ENCODE measurements at places on chromosomes 16 and 17. TPM values are rescaled to one million over a fixed set of nuclear protein-coding genes. Genes with fewer than 3 reads are reported as not detected.
A peak's percentile ranks its signal among the peaks of the same experiment; 100 is the strongest.

GRCh38 chr17:40122136-40122998, 596 bp downstream of the MSL1 start:
- no peak for DNase-seq

DNA sequence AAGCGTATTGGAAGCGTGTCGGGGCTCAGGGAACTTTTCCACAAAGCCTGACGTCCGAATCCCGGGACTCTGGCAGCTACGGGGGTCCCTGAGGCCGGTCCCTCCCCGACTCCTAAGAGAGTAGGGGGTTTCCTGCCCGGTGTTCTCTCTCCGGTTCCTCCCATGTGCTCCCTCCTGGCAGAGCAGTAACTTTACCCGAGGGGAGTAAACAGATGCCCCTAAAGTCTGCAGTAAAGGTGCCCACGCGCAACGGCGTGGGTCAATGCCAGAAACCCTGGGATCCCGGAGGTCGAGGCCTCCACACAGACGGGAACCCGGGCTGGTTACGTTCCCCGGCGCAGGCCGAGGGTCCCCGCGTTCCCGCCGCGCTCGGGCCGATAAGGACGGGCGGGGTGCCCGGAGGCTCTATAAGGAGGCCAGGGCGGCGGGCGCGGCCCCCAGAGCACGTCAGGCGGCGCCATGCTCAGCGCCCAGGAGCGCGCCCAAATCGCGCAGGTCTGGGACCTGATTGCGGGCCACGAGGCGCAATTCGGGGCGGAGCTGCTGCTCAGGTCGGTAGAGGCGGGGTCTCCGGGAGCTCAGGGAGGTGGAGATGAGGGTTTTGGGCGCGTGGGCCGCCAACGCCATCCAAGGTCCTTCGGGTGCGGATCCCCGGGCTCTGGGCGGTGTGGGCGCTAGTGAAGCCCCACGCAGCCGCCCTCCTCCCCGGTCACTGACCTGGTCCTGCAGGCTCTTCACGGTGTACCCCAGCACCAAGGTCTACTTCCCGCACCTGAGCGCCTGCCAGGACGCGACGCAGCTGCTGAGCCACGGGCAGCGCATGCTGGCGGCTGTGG, at the start of gene HBM:
Gene HBM, plus strand, starts transcription at position 440 of the 836 bp plus-strand sequence. Its CDS starts 20 bp downstream, at position 460.
- peak; percentile 19 for DNase-seq

DNA sequence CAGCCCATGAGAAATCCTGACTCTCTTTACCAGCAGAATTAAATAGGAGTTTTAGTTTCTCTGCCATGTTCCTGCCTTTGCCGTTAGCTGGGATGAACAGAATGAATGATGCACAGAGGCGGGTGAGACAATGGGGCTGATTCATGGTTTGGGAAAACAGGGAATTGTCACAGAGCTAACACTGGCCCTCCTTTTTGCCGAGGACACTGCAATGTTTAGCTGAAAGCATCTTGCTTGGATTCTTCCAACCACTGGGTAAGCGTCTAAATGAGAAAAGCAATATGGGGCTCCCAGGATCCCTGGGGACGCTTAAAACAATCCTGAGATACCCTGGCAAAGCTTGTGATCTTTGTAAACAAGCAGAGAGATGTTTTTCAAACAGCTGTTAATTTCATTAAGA, 12.8 kb upstream of the PAFAH1B1 start:
- DNase-seq: no peak

GRCh38 chr16:9761870-9762269, 420.4 kb downstream of the GRIN2A start:
- no peak for DNase-seq

DNA sequence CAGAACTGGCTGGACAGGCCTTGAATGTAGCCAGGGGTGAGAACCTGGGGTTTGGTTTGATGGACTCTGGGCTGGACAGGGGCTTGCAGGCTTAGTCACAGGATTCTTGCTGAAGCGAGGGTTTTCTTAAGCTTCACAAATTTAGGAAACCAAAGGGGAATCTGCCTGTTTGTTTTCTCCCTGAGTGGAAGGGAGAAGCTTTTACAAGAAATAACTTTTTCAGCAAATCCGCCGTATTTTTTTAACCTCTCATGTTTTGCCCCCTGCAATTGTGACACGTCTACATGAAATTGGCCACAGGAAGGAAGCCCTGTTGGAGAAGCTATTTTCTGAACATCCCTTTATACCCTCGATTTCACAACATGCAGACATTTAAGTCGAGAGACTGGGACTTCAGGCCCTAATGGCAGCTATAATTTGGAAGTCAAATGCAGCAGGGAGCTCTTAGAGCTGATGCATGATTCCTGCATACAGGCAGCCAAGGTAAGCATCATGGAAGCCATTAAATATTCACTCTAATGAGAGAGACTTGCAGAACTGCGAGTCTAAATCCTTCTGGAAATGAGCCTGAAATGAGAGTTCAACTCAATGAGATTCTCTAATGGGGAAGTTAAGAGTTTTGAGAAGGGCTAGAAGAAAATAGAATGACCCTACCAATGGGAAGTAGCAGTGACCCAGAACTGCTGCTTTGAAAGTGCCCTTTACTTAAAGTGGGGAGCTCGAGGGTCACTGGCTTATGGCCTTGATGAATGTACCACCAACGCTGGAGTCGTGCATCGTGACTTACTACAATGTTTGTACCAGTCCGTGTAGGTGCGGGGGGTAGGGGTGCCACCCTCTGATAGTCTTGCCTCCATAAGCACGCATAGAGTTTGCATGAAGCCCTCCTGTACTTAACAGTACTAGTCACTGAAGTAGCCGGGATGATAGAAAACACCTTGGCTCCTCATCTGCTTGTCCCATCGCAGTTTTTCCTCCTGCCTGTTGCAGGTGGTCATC, 45.1 kb upstream of the IRF8 start:
- no peak for DNase-seq

GRCh38 chr17:43891851-43892646, 15.3 kb downstream of the MPP2 start:
- DNase-seq: no peak

DNA sequence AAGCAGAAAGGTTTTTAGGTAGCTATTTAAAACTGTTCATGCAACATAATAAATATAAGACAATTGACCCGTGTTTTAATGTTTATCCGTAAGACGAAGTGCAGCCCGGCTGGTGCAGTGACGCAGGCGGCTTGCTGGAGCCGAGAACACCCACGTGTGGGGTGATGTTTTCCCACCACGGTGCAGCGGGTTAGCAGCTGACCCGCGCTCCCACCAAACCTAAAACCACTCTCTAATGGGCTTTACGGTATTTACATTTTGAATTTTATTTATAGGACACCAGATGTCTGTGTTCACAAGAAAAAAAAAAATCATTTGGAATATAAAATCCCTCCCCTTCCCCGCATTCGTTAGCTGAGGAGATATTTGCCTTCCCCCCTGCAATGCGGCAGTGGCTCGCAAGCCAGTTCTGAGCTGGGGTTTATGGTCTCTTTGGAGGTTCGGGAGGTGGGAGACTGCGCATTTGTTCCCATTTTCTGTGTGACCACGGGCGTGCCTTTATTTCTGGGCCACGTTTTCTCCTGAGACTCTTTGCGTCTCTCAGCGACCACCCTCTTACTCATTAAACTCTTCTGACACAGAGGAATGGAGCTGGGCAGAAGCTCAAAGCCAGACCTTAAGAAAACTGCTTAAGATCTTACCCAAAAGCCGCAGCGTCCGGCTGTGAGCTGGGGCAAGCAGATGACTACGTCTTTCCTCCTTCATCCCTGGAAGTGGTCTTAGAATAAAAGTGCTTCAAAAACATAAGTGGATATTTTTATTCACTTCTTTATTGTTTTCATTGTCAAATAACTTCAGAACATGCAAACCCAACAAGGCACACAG, 301.1 kb downstream of the IRF8 start:
- DNase-seq: peak; percentile 45

- DNase-seq: no peak
Observed at GRCh38 chr16:50402298-50402895, 33.6 kb upstream of the BRD7 start.

- DNase-seq: no peak
Observed at GRCh38 chr17:30369995-30370394, 8.7 kb upstream of the CPD start.

DNA sequence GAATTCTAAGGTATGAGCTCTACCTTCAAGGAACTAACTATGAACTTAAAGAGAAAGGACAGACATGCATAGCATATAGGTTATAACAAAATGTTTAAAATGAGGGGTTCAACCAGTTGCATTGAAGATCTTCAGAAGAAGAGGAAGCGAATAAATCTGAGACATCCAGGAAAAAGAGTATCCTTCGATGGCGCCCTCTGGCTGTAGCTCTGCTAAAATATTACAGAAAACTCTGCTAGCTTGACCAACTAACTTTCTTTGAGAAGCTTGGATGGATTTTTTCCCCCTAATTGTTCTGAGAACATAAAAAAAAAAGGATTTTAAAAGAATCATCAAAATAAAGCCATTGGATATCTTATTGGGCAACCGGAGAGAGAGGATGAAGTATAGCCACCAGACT, 659.9 kb upstream of the SOX9 start:
- DNase-seq: peak; percentile 58

GRCh38 chr16:71754652-71755051, 30.2 kb upstream of the PHLPP2 start:
- no peak for DNase-seq

GRCh38 chr17:47704736-47705135, 10.8 kb downstream of the TBKBP1 start:
- DNase-seq: no peak

DNA sequence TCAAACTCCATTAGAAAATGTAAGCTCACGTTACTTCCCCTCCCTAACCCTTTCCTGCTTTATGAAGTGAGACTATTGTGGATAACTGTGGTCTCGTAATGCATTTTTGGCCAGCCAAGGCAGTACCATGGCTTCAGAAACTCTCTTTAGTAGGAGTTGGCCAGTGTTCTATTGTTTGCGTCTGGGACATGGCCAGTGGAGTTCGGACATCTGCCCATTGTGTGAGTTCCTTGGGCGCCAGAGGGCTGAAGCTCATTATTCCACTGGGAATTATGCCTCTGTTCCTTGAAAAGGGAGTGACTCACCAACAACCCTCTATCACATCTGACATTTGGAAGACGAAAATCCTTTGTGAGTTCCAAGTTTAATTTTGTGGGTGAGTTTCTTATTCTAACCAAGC, 319.5 kb upstream of the SOX9 start:
- no peak for DNase-seq

CD19 gene
- total RNA-seq: 0.64 TPM

AANAT gene
- total RNA-seq: not detected

VAT1L gene
- 1.6 TPM for total RNA-seq

TMC5 gene
- total RNA-seq: 91.2 TPM

CACNG4 gene
- total RNA-seq: 0.25 TPM
